Activated CD4-positive, CD25-positive, alpha-beta regulatory T cell treated with anti-CD3 and anti-CD28 coated beads, Interleukin-2, amount 50 U/mL, for 16 hours (primary cell): ENCODE measurements at places on chromosomes 12 and 14.

DNA sequence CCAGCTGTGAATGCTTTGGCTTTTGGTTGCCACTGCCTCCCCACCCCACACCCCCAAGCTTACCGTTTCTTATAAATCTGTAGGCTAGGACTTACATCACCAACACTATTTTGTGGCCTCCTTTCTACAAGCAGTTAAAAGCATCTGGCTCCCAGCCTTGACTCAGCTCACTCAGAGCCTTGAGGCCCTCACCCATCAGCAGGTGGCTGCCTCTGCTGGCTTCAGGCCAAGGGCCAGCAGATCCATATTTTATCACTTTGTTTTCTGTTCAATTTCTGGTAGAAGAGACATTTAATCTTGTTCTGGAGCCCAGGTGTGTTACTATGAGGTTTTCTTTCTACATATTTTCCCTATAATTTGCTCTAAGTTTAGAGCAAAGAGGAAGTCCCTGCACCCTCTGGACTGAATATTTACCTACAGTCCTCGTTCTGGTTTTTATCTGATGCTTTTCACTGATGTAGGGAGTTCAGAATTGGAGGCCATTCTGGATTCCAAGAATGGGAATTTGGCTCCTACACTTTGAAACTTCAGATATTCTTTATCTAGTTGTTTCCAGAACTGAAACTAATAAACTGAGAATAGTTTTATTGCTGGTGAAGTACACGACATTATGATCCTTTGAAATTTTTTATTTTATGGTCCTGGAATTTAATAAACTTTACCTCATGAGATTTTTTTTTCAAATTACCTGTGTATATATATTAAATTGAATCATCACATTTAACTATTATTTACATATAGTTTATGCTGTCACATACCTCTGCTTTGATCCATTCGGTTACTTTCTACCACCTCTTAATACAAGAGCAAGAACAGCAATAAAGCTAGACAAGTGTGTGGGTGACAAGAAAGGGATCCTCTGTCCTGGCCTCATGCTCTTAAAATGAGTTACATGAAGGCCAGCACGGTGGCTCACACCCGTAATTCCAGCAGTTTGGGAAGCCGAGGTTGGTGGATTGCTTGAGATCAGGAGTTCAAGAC lies 22.2 kb downstream of the PLBD1 start:
- no peak for DNase-seq

- DNase-seq, result no peak
Measured at GRCh38 chr14:72264716-72265115, 332.5 kb downstream of the RGS6 start.

- no peak for DNase-seq
Measured at GRCh38 chr12:87529413-87529812, 499.8 kb downstream of the C12orf50 start.

DNA sequence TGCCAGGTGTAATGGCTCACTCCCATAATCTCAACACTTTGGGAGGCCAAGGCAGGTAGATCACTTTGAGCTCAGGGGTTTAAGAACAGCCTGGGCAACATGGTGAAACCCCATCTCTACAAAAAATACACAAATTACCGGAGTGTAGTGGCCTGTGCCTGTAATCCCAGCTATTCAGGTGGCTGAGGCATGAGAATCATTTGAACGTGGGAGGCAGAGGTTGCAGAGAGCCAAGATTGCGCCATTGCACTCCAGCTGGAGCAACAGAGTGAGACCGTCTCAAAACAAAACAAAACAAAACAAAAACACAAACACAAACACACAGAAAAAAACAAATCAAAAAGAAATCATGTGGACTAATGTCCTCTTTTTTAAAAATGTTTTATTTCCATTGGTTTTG lies 104.4 kb downstream of the NUAK1 start:
- no peak for DNase-seq

- DNase-seq, result no peak
Measured at GRCh38 chr12:88141425-88141773, 489 bp downstream of the CEP290 start.

DNA sequence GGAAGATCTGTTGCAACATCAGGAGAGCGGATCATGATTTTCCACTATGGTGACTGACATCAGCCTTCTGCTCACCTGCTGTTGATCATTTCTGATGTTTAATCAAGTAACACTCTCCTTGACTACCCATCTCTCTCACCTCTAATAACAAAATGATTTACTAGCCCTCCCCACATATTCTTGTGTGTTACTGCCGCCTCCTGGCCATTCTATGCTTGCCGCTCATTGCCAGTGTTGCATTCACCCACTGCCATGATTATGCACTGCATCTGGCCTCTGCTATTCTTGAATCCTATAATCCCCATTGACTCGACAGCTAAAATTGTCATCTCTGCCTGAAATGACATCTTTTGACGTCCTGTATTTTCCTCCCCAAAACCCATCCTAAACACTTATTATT lies 113.8 kb downstream of the RERGL start:
- no peak for DNase-seq

GRCh38 chr14:66375046-66375964 lies 110.9 kb upstream of the CCDC196 start:
- DNase-seq, result no peak

- no peak for DNase-seq
Measured at GRCh38 chr12:1644534-1645438, 15.8 kb downstream of the WNT5B start.

DNA sequence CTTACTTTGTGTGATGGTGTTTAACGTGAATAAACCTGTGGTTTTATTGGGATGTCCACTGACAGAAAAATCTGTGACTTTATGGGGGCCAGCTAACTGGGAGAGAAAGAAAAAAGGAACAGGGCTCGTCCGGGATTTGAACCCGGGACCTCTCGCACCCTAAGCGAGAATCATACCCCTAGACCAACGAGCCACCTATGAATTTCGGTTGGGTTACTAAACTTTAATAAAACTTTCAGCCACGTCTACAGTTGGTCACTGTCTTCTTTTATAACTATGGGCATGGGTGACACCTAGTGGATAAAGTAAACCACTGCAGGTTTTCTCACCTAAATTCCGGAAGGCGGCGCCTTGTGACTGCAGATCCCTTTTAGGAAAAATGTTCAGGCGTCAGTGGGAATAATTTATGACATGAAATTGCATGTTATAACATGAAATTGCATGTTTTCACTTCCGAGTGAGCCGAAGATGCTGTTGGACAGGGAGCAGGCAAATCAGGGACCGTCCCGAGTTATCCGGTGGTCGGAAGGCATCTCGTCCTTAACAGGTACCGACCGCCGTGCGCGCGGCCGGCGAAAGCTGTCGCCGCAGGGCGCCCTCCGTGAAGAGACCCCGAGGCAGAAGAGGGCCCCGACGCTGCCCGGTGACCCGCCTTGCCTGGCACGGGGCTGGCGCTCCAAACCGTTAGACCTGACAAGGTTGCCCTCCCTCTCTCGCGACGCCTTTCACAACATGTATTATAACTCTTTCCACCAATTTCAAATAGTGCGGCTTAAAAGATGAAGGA lies 18.2 kb upstream of the RNASE12 start:
- peak; percentile 50 for DNase-seq

DNA sequence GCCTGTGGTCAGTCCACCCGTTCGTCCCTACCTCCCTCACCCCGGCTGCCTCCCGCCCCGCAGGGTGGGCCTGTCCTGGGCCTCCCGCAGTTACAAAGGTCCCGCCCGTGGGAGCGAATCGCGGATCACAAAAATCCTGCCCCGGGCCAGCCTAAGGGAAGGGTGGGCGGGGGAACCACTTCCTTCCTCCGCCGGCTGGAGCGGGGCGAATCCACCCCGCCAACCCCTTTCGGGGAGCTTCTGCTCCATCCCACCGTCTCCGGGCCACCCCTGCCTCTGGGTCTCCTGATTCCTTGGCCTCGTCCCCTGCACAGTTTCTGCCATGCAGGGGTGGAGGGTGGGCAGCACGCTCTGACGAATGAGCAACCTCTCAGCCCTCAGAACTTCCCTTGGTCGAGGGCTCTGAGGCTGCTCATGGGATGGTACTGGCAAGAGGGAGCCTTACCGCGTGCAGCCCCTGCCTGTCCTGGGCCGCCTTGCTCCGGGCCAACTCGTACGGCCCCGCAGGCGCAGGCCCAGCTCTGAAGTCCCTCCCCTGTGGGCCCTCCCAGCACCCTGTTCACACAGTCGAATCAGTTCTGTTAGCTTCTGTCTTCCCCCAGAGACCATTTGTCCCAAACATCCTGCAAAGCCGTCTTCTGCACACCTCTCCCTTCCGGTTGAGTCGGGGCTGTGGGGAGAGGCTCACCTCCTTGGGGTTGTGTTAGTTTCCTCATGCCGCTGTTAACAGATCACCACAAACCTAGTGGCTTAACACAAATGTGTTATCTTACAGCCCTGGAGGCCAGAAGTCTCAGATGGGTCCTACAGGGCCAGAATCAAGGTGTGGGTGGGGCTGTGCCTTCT lies 589 bp upstream of the HVCN1 start:
- DNase-seq, result peak; percentile 11

DNA sequence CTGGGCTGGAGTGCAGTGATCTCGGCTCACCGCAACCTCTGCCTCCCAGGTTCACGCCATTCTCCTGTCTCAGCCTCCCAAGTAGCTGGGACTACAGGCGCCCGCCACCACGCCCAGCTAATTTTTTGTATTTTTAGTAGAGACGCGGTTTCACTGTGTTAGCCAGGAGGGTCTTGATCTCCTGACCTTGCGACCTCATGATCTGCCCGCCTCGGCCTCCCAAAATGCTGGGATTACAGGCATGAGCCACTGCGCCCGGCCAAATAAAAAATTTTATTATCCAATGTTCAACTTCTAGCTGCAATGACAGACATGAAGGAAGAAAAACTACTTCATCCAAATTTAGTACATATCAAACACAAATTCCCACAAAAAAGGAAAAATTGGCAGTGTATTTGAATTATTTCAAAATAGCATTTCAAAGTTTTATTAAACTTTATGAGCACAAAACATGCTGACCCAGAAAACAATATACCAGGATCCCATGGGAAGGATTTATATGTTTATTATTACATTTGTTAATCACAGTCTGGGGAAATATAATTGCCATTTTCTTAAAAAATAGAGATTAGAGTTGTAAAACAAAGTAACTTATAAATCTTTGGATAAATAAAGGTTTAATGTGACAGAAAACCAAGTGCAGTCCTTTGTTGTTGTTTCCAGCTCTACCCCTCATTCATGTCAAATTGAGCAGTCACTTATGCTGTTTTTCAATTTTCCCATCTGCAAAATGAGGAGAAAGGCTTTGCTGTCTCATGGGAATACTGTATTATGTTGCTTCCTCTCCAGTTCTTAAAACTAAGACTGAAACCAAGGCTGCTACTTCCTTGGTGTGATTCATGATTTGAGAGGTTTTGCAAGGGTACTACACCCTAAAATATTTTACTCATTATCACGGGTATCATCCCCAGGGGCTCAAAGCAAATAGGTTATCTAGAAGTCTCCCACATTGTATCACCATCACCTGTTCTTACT lies 155.2 kb upstream of the AVPR1A start:
- no peak for DNase-seq

DNA sequence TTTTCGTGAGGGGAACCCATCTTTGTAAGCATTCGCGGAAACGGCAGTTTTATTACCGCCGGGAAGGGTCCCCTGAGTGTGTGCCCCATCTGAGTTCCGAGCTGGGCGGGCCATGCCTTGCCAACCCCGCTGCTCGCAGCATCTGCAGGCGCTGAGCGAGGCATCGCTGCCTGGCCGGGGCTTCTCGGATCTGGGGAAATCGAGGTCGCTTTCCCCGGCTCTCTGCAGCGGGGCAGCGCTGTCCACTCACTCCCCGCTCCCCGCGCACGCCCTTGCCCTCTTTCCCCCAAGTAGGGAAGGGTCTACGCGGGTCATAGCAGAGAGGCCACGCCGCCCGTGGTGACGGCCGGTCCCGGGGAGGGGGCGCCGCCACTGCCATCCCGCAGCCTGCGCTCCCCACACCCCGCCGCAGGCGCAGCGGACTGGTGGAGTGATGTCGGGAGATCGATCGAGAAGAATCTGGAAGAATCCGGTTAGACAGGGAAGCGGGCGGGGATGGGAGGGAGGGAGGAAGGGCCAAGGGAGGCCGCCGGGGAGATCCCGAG lies 507 bp upstream of the FKBP4 start:
- no peak for DNase-seq

- no peak for DNase-seq
Measured at GRCh38 chr14:104844306-104845032, 20.6 kb upstream of the CEP170B start.

DNA sequence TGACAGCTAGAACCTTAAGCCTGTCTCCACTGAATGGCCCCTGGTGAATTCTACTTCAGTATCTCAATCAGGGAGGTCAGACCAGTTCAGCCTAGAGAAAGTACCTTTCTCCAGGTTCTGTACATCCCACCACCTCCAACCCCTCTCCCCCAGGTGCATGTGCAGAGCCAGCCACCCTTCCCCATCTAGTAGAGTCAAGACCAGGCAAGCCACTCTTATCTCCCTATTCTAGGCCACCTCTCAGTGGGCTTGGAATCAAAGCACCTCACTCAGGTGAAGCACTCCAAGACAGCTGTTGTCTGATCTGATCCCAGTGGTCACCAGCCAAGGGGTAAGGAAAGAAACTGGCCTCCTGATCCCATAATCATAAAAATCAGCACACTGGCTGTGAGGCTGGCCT lies 340.9 kb downstream of the BCL11B start:
- DNase-seq, result no peak

GRCh38 chr12:109501299-109501698 lies 23.9 kb downstream of the UBE3B start:
- DNase-seq, result no peak

GRCh38 chr14:42437809-42438208 lies 831.1 kb downstream of the LRFN5 start:
- no peak for DNase-seq

DNA sequence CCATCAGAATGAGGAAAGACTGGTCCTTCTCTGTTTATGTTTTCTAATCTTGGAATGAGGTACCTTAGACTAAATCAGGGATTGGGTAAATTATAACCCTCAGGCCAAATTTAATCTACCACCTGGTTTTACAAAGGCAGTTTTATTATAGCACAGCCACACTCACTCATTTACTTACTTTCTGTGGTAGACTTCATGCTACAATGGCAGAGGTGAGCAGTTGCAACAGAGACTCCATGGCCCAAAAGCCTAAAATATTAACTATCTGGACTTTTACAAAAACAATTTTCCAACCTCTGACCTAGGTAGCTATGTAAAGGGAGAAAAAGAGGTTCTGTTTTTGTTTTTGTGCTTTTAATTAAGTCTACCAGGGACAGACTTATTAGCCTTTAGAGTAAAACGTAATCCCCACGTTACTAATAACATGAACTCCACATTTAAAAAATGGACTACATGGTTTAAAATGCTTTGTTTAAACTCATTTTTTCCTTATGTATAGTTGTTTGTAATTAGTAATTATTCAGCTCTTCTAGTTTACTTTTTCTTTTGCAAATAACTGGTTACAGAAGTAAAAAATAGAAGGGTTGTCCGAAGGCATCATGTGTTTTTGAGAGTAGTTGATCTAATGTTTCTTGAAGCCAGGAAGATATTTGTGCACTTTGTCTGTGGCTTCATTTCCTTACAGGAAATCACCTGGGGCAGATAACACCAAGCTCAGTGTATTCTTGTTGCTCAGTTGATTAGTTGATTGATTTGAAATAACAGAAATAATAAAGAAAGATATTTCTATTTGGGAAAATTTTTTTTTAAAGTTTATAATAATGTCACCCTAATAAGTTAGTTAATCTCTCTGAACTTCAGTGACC lies 57.6 kb upstream of the ATP2B1 start:
- no peak for DNase-seq

- no peak for DNase-seq
Measured at GRCh38 chr12:127381043-127381668, 885.8 kb upstream of the TMEM132C start.

GRCh38 chr14:96037891-96038557 lies 1.1 kb upstream of the C14orf132 start:
- DNase-seq, result no peak
